ENCODE measurements at places on chromosomes 2 and 18. TPM values are rescaled to one million over a fixed set of nuclear protein-coding genes. Genes with fewer than 3 reads are reported as not detected.

- DNase-seq, result no peak
Measured at GRCh38 chr2:118242216-118242615, 153.9 kb downstream of the INSIG2 start.

The TRAPPC12 gene
- polyA plus RNA-seq, result 67.1 TPM

The NABP1 gene
- polyA plus RNA-seq, result 28.8 TPM

The PAIP2B gene
- 19.5 TPM for polyA plus RNA-seq

DNA sequence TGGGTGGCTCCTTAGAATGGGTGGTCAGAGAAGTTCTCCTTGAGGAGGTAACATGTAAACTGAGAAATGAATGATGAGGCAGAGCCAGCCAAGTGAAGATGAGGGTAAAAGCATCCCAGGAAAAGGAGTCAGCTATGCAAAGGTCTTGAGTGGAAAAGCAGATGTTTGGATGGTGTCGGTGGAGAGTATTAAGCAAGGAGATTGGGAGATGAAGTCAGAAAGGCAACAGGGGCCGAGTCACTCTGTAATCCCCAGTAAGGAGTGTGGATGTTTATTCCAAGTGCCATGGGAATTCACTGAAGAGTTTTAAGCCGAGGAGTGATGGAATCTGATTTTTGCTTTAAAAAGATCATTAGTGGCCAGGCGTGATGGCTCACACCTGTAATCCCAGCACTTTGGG lies 3.4 kb upstream of the STAMBP start:
- no peak for DNase-seq

GRCh38 chr2:85976106-85976920 lies 87.5 kb upstream of the ST3GAL5 start:
- no peak for DNase-seq

The INO80D gene
- polyA plus RNA-seq, result 10.0 TPM

- DNase-seq, result no peak
Measured at GRCh38 chr2:68917034-68917718, 35.5 kb downstream of the GKN2 start.

DNA sequence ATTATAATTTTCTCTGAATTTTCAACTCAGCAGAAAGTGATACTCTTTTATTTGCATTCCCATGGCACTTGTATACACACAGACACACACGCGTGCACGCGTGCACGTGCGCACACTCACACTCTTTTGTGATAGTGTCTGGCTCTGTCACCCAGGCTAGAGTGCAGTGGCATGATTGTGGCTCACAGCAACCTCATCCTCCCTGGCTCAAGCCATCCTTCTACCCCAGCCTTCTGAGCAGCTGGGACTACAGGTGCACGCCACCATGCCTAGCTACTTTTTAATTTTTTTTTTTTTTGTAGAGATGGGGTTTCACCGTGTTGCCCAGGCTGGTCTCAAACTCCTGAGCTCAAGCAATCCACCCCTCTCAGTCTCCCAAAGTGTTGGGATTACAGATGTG lies 123.2 kb downstream of the MC4R start:
- DNase-seq, result no peak

DNA sequence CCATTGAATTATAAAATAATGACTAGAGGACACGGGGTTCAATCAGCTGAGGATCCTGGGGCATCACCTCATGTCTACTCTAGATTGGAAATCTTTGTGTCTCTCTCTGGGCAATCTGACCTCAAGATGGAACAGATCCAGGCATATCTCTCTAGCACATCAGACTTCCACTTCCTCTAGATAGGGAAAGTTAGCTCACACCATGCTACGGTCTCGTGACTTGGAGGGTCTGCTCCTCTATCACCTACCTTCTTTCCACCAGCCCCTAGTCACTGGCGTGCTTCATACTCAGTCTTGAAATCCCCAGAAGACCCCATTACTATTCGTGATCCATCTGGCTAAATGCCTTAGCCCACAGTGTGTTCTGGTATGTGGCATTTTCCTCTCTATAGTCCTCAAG lies 148.8 kb downstream of the ANKRD44 start:
- no peak for DNase-seq

The BOLL gene
- not detected for polyA plus RNA-seq

The NFATC1 gene
- polyA plus RNA-seq, result 6.0 TPM

The FER1L5 gene
- polyA plus RNA-seq, result 0.80 TPM

The DSG1 gene
- polyA plus RNA-seq, result 0.11 TPM

DNA sequence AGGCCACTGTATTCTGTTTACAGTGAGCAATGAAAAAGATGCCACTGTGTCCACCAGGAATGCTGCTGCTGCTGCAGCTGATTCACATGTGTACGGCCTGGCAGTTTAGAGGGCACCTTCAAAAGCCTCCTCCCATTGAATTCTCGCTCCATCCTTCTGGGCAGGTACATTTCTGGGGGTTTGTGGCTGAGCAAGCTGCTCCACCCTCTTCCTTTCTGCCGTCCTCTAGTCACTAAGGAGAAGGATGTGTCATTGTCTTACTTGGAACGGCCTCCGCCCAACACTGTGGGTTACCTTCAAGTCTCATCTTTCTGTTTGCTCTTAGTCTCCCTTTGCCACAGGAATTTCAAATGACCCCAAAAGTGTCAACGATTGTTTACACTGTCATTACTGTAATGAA lies 182.0 kb downstream of the ZBTB7C start:
- no peak for DNase-seq

GRCh38 chr2:226733189-226733858 lies 66.3 kb downstream of the IRS1 start:
- no peak for DNase-seq

GRCh38 chr2:27498975-27499374 lies 2.3 kb downstream of the GCKR start:
- DNase-seq, result no peak

The METAP1D gene
- polyA plus RNA-seq, result 11.7 TPM

- DNase-seq, result no peak
Measured at GRCh38 chr2:174072069-174072468, 106.9 kb upstream of the SP3 start.

The MYO3B gene
- polyA plus RNA-seq, result 7.6 TPM

DNA sequence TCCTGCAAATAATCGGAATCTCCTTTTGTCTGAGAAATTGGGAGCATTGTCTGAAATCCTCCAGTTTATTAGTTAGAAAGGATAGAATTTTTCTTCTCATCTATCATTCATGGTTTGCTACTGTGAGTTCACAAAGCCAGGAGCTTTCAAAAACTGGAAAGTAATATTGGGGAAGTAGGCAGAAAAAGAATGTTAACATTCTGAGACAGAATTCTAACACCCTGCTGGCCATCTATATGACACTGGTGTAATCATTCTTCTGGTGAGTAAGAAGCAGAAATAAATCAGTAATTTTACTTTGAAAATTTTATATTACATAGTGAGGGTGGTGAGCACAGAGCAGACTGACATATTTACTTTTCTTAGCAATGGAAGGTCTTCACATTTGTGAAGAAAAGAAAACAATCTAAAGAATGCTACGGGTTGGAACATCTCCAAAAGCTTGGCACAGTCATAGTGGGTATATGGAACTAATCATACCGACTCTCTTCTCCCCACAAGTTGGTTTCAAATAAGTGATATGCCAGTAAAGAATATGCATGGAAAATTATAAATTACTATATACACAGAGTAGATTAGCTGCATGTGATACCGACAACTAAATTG lies 344.9 kb downstream of the LPIN1 start:
- DNase-seq, result no peak

- no peak for DNase-seq
Measured at GRCh38 chr18:45635893-45636509, 20.7 kb downstream of the SLC14A2 start.

DNA sequence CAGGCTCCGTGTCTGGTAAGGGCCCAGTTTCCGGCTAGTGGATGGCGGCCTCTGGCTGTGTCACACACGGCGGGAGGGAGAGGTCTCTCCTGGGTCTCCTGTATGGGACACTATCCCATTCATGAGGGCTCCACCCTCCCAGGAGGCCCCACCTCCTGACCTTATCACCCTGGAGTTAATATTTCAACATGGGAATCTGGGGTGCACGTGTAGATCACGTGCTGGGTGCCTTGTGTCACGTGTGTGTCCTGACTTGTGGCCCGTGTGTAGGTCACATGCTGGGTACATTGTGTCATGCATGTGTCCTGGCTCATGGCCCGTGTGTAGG lies 9.9 kb downstream of the NEU4 start:
- no peak for DNase-seq

DNA sequence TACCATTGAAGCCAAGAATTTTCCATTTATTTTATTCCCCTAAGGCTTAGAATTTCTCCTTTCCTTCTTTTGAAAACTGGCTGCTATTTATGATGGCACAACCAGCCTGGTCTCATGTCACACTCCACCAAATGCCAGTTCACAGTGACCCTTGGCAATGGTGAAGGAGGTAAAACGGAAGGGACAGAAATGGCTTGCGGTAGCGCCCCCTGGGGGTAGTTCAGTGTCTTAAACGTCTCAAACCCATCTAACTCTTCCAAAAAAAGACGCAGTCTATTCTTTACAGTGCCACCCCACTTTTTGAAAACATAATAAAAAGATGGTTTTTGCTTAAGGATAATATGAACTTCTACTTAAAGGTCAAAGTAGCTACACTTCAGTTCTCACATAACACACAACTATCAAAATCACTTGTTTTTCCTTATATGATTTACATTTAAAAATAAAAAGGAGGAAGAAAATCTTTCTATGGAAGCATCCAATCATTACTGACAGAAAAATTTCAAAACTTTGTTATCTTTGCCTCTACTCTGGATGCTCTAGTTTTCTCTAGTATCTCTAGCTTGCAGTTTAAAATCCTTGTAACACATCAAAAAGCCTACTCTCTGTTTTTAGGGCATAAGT lies 28.0 kb downstream of the PNO1 start:
- no peak for DNase-seq

DNA sequence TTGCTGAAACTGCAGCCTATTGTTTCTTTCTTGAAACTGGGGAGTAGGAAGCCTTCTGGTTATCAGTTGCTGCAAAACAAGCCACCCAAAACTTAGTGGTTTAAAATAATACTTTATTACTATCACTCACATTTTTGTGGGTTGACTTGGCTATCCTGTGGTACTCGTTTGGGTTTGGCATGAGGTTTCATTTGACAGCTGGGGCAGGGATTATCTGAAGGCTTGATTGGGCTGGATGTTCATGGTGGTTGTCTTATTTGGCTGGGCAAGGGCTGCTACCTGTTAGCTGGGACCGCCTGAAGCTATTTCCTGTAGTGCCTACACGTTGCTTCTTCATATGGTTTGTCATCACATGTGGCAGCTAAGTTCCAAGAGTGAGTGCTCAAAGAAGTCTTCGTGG lies 122.3 kb downstream of the PLCL1 start:
- DNase-seq, result no peak

DNA sequence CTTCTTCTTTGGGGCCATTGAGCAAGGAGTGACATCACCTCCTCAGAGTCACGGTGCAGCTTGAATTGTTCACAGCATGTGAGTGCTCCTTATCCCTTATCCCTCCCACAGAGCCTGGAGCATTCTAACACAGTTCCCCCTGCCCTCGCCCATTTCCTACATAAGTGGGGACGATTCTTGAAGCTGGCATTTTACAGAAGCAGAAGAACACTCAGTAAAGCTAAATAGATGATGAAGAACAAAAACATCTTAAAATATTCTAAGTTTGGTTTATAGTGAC lies 135.8 kb upstream of the APCDD1 start:
- DNase-seq, result no peak

GRCh38 chr2:40286721-40287120 lies 165.2 kb downstream of the SLC8A1 start:
- DNase-seq, result no peak

DNA sequence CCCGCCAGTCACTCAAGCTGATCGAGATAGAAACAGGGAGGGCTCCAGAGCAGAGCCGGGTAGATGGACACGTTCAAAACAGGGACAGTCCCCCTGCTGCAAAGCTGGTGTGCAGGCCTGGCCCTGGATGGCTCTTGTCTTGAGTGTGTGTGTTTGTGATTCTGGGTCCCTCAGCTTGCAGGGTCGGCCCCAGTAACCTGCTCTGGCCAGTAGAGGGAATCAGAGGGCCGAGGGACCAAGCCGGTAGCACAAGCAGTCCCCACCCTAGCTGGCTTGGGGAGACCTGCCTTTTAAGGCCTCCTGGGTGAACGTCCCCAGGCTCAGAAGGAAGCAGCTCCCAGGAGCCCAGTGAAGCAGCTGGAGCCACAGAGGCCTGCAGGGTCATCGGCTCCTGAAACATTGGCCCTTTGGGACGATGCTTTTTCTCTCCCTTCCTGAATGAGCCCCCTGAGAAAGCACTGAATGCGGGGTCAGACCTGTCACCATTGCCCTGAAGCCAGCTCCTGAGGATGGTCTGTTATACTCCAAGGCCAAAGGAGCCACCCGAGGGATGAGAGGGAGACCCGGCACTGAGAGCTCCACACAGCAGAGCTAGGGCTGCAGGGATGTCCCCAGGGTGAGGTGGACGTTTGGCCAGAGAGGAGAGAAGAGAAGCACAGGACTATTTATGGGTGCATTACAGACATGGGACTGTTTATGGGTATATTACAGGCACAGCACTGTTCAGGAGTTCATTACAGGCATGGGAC lies 15.4 kb upstream of the MLPH start:
- no peak for DNase-seq

DNA sequence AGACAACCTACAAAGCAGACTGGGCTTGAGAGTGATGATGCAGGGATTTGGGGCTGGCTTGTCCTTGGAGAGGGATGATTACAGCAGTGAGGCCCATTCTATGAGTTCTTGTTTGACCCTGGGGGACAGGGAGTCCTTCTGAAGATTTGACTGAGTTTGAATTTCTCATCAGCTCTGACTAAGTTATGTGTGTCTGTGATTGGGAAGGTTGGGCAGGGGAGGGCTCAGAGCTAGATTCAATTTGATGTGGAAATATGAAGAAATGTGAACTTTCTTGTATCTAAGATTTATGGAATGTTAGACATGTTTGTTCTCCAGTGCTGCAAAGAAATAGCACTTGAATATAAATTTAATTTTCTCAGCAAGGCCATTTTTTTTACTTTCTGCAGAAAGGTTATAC lies 19.9 kb upstream of the IL1R2 start:
- DNase-seq, result no peak

The NEUROD1 gene
- not detected for polyA plus RNA-seq

The RNF152 gene
- polyA plus RNA-seq, result 9.2 TPM

DNA sequence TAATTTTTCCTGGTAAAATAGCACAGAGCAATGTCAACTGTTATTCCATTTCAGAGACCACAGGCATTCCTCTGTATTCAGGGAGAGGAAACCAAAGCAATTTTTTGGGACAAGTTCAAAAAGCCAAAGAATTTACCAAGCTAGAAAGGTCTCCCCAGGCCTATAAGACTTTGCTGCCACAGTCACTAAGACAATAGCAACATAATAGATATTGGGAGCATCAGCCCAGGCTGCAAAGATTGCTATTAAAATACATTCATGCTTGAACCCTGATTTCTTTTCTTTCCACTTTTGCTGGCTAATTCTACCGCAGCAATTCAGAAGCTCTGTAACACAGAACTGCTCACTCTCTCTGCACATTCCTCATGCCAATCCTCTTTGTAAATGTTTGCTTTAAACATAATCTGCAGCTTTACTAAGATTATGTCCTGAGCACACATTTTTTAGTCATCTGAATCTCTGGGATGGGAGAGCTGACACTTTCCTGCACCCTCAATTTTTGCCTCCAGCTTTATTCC lies 76.3 kb downstream of the CLHC1 start:
- no peak for DNase-seq

DNA sequence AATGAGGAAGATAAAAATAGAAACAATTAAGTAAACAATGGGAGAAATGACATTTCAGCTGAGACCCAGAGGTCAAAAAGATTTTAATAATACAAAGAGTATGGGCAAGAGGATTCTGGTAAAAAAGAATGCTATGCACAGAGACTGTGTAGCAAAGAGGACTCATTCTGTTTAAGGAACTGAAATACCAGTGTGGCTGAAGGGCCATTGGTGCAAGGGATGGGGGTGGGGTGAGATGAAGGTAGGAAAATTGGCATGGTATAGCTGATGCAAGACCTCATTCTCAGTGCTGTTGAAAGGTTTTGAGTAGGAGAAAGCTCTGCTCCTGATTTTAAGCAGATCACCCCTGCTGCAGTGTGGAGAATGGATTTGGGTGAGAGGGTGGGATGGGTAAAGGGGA lies 10.8 kb downstream of the GALNT1 start:
- no peak for DNase-seq

The STARD6 gene
- polyA plus RNA-seq, result 0.58 TPM

Data from right renal cortex interstitium (tissue), 3 donors.